ENCODE measurements at places on chromosomes 16 and 17.

- DNase-seq: no peak
Measured at GRCh38 chr17:17507465-17508011, 11.3 kb upstream of the RASD1 start.

DNA sequence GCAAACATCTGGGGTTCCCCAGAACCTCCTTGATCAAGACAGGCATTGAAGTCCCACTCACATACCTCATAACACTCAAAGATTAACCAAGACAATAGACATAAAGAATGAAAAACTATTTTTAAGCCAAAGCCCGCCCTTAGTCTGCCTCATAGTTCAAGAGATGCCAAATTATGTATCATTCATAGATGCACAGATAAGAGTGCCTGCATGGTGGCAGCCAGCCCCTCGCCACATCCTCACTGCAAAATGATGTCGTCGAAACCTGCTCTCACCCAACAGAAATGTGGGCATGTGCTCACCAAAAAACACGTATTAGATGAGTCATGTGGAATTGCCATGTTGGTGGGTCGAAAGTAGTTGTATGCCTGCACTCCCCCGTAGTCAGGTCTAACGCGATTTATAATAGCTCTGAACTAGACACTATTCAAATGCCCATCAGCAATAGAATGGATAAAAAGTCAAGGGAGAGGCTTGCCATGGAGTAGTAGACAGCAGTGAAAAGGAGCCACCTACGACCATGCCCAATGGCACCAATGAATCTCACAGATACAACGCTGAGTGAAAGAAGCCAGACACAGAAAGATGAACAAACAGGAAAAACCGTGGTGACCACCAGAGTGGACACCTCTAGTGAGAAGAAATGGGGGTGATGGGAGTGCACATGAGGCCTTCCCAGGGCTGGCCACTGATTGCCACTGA is 64.8 kb downstream of the C16orf95 start:
- DNase-seq: no peak

GRCh38 chr17:74785981-74786360 is 9.8 kb upstream of the NAT9 start:
- no peak for DNase-seq

DNA sequence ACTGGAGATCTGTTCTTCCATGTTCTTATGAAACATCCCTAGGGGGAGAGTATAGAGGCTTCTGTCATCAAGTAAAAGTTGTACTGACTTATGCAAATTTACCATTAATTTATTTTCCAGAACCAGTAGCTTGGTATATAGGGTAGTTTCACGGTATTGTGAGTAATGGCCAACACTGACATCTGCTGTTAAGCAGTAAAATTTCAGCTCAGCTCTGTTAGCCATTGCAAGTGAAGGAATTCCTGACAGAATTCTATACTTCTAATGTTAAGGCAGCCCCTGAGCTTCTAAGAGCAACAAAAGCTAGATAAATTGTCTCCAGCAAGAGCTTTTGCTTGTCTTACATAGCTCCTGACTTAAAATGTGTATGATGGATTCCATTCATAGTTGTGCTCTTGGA is 613.5 kb upstream of the C16orf82 start:
- no peak for DNase-seq

GRCh38 chr17:7840441-7840840 is 6.4 kb downstream of the KDM6B start:
- no peak for DNase-seq

DNA sequence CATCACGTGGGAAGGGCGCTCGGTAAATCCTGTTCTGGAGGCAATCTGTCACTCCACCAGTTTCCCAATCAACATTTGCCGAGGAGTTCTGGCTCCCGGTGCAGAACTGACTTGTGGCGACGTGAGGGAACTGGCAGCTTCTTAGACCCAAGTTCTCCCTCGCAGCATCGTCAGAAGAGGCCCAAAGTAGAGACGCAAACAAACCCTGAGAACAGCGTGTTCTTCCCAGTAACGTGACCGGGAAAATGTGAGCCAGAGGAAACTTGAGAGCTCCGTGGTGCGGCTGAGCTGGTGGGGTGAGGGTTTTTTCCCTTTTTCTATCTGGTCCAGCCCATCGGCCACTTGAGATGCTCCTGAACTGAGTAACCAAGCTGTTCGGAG is 158.9 kb upstream of the CACNG5 start:
- DNase-seq: no peak

Data from bone marrow (tissue), 2 donors.